ENCODE measurements at places on chromosomes 2 and 18.

- no peak for DNase-seq
Measured at GRCh38 chr2:131153529-131153928, 48.4 kb downstream of the PLEKHB2 start.

- no peak for DNase-seq
Measured at GRCh38 chr2:23492337-23492675, 107.3 kb downstream of the KLHL29 start.

- no peak for DNase-seq
Measured at GRCh38 chr2:23624378-23624777, 239.4 kb downstream of the KLHL29 start.

DNA sequence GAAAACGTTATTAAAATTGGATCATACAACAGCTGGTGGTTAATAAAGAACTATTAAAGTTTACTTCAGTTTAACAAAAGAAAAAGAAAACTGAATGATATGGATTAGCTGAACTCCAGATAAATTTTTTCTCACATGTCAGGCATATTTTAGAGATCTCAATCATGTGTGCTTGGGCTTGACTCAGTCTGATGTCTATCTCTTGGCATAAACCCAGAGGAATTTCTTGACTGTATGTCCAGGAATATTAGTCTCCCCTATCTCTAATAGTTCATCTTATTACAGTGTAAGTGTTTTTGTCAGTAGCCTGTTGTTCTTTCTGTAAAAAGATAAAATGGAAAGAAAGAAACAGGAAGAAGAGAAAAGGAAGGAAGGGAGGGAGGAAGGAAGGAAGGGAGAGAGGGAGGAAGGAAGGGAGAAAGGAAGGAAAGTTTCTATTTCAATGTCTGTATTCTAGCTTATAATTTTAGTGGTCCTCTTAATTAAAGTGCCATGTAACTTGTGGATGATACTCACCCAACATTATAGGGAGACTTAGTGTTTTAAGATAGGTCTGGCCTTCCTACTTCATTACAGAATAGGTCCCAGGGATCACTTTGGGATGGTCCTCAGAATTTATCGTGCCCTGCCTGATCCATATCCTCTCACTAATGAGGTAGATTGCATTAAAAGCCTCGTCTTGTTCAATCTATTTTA lies 99.7 kb upstream of the UGP2 start:
- DNase-seq: no peak

DNA sequence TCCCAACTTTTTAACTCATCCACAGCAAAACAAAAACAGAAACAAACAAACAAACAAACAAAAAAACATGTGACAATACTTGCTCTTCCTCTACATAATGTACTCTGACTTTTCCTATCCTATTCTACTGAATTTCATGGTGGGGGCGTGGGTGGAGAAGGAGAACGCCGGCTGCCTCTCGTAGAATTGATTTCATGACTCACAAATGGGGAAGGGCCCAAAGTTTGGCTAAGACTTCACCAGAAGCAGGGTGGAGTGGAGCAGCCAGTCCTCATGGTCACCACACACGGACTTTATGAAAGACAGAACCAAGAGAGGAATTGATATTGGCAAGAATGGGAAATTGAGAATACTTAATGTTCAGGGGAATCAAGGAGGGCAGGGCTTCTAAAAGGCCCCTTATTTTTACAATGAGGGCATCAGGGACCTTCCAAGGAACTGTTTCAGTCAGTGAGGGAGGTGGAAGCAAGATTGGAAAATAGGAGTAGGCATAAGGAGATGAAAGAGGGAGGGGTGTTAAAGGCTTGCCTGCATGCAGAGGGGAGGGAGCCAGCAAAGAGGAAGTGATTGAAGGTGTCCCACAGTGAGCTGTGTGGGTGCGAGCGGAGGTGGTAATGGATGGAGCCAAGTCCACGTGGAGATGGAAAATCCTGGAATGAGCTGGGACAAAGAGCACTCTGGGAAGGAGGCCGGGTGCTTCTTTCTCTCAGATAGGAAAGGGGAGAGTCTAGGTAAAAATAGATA lies 27.9 kb downstream of the MARCHF4 start:
- no peak for DNase-seq

GRCh38 chr18:78160961-78161656 lies 818.5 kb upstream of the SALL3 start:
- DNase-seq: no peak

- DNase-seq: no peak
Measured at GRCh38 chr2:108923019-108923700, 65.9 kb downstream of the EDAR start.

DNA sequence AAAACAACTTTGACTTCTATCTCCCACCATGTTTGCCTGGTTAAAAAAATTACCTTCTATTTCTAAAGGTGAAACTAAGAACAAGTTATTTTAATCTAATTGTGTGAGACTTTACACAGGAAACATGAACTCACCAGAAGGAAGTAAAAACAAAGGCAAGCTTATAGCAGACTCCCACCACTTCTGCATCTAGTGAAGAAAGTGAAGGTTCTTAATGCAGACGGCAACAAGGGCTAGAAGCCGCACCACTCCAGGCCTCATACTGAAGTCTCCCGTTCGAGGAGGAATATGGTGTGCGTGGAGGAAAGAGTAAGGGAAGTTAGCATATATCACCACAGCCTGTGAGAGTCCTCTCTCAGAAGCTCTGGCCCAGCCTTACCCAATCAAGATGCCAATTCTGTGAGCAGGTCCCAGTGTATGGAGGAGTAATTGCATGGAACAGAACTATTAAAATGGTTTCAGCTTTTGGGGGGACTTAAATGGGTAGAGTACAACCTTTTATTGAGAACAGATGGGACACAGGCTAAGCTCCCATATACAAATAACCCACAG lies 958.7 kb downstream of the BCL11A start:
- no peak for DNase-seq

DNA sequence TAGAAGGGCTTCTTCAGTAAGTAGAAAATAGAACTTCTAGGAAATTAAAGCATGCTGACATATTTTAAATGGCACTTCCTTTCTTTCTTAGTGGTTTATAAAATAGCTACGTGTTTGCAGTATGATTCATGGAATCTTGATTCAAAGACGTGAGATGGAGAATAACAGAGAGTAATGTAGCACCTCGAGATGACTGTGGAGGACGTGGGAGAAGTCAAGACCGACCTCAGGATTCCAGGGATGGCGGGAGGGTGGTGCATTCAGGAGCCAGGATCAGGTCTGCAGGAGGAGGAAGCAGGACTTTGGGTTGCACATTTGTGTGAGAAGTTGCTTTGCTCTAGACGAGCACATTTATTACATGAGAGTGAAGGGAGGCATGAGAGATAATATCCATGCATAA lies 56.0 kb downstream of the DCDC2C start:
- no peak for DNase-seq

DNA sequence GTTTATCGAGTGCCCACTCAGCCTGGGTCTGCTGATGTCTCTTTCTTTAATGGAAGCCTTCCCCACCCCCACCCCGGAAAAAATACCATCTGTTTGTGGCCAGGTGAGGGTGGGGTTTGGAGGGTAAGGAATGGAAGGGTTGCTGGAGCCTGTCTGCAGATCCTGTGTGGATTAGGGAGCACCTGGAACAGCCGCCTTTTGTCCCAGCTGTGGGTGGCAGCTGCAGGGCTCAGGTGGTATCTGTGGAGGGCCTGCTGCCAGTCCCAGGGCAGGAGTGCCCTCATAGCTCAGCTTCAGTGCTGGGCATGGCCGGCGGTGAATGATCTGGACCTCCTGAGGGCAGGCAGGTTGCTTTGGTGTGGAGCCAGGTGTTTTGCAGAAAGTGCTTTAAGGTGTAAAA lies 45.3 kb downstream of the IMPA2 start:
- DNase-seq: no peak

GRCh38 chr18:13587477-13587876 lies 138.9 kb downstream of the FAM210A start:
- no peak for DNase-seq

GRCh38 chr18:50924372-50924771 lies 43.5 kb upstream of the ELAC1 start:
- DNase-seq: no peak

GRCh38 chr2:113138428-113139322 lies 11.3 kb downstream of the IL1RN start:
- no peak for DNase-seq

DNA sequence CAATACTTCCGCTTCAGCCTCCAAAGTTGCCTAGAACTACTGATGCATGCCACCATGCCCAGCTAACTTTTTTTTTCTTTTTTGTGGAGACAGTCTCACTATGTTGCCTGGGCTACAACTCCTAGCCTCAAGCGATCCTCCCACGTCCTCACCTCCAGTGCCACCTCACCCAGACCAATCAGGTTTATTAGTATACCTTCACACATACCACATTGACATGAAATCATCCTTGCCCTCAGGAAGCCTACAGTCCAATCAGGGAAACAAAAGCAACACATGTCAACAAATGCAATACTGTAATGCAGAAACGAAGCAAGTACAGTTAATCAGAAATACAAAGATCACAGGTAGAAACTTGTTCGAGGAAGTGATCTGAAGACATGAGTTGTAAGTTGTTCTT lies 4.0 kb downstream of the TRIP12 start:
- no peak for DNase-seq

DNA sequence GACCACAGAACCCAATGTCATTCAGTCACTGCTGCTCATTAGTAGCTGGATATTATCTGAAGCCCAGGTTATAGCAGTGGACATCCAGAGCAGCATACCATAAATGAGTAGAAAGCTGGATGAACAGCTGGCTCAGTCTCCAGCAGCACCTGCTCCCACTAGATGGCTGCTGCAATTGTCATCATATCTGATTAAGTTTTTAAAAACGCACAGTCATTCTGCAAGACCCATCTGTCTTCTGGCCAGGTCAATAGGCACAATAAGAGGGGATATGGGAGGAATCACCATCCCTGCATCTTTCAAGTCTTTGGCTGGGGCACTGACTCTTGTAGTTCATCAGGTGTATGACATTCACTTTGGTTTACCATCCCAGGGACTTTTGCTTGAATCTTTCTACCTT lies 55.1 kb upstream of the XDH start:
- no peak for DNase-seq

GRCh38 chr2:48328942-48329723 lies 200.8 kb upstream of the STON1 start:
- DNase-seq: no peak

GRCh38 chr18:36849288-36850006 lies 20.5 kb downstream of the KIAA1328 start:
- DNase-seq: no peak

DNA sequence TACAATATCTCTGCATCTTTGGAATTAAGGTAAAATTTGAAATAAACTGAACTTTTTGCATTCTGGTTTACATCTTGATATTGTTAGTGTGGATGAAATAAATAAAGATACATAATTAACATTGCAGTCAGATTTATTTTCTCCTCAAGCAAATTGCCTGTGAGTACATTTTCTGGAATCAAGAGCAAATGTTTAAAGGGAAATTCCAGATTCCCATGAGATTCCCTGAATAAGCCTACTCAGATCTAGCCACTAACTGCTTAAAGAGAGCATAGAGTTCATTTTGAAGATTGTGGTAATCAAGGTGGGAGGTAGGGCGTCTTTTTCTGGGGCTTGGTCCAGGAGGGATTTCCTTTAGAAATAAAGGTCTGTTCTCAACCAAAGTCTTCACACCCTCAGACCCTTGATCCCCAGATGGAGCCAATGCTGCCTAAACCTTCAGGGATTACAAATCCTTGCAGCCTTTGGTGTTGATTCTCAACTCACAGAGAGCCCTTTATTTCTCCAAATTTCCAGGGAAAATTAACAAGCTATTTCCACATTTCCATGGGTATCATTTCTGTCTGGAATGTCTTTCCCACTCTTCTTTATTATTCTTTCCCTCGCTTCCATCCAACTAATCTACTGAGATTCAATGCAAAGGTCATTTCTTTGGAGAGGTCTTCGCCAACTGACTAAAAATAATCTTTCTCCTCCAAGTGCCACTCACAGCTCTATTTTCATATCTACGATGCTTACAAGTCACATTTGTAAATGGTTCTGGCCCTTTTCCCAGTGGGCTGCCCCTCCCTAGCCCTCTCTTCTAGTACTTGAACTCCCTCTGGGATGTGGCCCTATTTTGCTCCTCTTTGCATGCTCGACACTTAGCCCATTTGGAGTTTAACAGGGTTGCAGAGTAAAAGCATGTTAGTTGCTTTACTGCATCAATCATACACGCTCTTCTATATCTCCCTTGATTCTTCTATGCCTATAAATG lies 79.8 kb upstream of the SPATS2L start:
- DNase-seq: no peak
